Endothelial cell (in vitro differentiated cells): ENCODE measurements at places on chromosomes 16 and 17. TPM values are rescaled to one million over a fixed set of nuclear protein-coding genes. Genes with fewer than 3 reads are reported as not detected.

CACNB1 gene
- total RNA-seq = 10.2 TPM

DNA sequence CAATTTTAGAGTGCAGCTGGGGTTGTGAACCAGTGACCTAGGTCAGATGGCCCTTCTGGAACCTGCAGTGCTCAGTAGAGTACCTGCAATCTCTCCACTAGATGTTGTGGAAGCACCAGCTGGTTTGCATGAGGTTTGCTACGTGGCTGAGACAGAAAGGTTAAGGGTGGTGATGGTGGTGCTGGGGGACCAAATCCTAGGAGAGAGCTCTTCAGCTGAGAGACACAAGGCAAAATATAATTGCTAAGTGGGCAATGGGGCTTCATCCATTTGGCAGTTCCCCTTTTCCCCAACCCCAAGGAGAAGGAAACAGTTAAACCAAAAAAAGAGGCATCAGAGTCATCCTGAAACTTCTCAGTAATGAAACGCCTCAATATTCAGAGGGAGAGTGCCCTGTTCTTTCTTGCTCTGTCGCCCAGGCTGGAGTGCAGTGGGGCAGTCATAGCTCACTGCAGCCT, 13.9 kb downstream of the ITPRIPL2 start:
- no peak for DNase-seq
- H3K36me3 ChIP-seq = peaks cover 9% of the 10 kb centered on the region
- no peak overlapping the region for H3K27ac ChIP-seq

GRCh38 chr17:14294876-14295275, 6.0 kb upstream of the HS3ST3B1 start:
- H3K36me3 ChIP-seq = no peaks in the 10 kb centered on the region
- peaks cover 21% of the 10 kb centered on the region for H3K27me3 ChIP-seq
- H3K4me1 ChIP-seq = peaks cover 13% of the 10 kb centered on the region
- H3K4me3 ChIP-seq = no peak overlapping the region
- no peak overlapping the region for H3K27ac ChIP-seq

- no peak for DNase-seq
- no peaks in the 10 kb centered on the region for H3K36me3 ChIP-seq
- H3K4me3 ChIP-seq = no peak overlapping the region
- peaks cover 2% of the 10 kb centered on the region for H3K27me3 ChIP-seq
- no peak overlapping the region for H3K27ac ChIP-seq
Observed at GRCh38 chr17:66365903-66366302, 63.5 kb downstream of the PRKCA start.

- no peaks in the 10 kb centered on the region for H3K4me1 ChIP-seq
- H3K27ac ChIP-seq = no peak overlapping the region
- no peaks in the 10 kb centered on the region for H3K36me3 ChIP-seq
Observed at GRCh38 chr16:10613785-10614485, 33.5 kb upstream of the EMP2 start.

KCNH6 gene
- total RNA-seq = 18.6 TPM

DNA sequence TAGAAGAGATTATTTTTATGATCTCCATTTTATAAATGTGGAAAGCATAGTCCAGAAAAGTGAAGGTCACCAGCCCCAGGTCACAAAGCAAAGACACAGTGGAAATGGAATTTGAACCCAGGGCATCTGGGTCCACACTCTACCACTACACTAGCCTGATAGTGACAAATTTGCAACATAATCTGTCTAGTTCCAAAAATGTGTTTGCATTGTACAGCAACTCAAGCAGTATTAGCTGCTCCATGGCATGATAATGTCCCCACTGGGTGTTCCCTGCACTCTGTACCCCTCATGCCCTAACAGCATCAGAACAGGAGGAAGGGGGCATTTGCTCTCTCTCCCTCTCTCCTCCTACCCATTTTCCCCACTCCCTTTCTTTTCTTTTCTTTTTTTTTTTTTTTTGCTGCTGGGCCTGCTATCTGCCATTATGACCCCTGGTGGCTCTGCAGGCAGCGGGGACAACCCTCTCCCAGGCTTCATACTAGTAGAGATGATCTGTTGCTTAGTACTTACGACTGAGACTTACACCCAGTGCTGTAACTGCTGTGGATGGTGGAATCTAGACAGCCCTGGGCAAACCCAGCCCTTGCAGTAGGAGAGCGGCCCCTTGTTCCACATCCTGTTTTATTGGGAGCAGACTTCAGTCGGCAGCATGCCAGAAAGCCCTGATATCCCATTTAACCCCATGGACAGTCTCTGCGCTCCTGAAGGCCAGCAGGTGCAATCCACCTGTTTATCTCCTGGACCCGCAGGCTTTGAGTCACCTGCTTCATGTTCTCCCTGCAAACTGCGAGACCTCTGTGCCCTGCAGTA, 306.3 kb downstream of the SOX9 start:
- no peaks in the 10 kb centered on the region for H3K36me3 ChIP-seq
- no peak overlapping the region for H3K27ac ChIP-seq
- DNase-seq = no peak
- H3K4me1 ChIP-seq = no peaks in the 10 kb centered on the region
- no peak overlapping the region for H3K4me3 ChIP-seq

DNA sequence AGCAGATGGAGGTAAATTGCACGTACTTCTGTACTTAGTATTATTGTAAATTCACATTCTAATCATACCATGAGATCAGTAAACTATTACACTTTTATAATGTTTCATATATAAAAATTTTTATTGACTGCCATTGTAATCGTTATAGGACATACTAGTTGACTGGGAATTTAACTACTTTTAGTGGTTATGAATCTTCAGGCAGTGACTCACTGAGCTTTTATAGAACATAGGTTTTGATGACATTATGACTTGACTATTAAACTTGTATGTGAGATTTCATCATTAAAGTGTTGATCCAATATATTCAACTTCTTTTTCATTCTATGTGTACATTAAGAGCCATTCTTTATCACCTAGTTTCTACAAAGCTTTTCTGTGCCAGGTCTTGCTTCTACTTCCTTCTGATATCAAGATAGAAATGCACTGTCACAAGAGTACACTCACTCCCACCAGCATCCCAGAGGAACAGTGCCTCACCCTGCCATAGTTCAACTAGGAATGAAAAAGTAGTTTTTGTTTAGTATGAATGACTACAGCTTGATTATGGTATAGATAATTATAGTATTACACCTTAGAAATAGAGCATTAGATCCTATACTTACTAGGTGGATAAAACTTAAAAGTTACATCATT, 142.4 kb upstream of the RBL2 start:
- H3K4me3 ChIP-seq = no peak overlapping the region
- H3K27ac ChIP-seq = no peak overlapping the region
- H3K36me3 ChIP-seq = peaks cover 40% of the 10 kb centered on the region
- DNase-seq = no peak

- H3K27ac ChIP-seq = no peak overlapping the region
- DNase-seq = no peak
- H3K4me1 ChIP-seq = peaks cover 8% of the 10 kb centered on the region
- H3K4me3 ChIP-seq = no peak overlapping the region
- H3K36me3 ChIP-seq = no peaks in the 10 kb centered on the region
Observed at GRCh38 chr16:65661558-65661957, 539.7 kb upstream of the CDH11 start.

KRTAP9-8 gene
- not detected for total RNA-seq

DNA sequence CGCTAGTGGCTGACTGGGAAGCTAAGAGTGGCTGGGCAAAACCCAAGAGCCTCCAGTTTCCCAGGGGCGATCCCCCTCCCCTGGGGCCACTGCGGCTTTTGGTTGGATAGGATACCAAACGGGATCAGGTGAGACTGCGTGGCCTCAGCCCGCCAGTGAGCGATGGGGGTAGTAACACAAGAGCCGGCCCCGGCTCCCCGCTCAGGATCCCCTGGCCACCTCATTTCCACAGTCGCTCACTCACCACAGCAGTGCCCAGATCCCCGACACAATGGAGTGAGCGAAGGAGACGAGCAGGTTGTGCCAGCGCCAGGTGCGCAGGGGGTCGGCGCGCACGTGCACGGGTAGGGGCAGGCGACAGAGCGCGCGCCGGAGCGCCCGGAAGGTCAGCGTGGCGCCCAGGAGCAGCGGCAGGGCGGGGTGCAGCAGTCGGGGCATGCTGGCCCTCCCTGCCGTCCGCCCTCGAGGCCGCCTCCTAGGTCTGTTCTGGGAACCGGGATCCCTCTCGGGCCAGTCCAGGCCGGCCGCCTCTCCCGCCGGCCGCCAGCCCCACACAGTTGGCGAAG, 290 bp downstream of the TLCD1 start:
- peak overlapping the region; percentile 64 for H3K27ac ChIP-seq
- H3K4me1 ChIP-seq = peaks cover 28% of the 10 kb centered on the region
- peak overlapping the region; percentile 91 for H3K4me3 ChIP-seq
- H3K27me3 ChIP-seq = peaks cover 23% of the 10 kb centered on the region
- peak; percentile 69 for DNase-seq

DNA sequence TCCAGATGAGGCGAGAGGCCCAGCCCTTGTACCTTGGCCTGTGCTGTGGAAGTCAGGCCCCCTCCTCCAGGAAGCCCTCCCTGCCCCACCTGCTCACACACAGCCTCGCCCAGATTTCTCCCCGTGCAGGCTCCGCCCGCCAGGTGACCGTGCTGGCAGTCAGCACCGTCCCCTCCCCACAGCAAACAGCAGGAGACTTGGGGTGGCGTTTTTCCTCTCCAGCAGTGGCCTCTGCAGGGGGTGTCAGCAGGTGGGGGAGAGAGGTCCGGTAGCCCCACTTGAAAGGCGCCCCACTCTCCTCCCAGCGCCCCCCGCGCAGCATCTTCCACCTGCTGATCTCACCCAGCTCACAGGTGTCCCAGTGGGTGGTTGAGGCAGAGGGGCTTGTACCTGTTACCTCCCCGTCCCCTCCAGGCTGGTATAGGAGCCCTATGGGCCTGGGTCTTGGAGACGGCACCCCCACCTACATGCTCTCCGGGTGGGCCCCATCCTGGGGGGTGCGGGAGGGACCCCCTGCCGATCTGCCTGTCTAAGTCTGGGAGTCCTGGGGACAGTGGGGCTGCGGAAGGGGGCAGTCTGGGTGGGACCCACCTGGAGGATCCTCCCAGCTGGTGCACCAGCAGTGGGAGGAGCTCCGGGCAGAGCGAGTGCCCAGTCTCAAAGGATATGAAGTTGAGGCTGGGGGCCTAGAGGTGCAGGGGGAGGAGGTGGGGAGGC, 4.2 kb upstream of the C1QTNF8 start:
- no peak overlapping the region for H3K27ac ChIP-seq
- H3K27me3 ChIP-seq = no peaks in the 10 kb centered on the region
- no peaks in the 10 kb centered on the region for H3K4me1 ChIP-seq
- no peak overlapping the region for H3K4me3 ChIP-seq
- no peaks in the 10 kb centered on the region for H3K36me3 ChIP-seq
